ENCODE measurements at places on chromosomes 11 and 22.

DNA sequence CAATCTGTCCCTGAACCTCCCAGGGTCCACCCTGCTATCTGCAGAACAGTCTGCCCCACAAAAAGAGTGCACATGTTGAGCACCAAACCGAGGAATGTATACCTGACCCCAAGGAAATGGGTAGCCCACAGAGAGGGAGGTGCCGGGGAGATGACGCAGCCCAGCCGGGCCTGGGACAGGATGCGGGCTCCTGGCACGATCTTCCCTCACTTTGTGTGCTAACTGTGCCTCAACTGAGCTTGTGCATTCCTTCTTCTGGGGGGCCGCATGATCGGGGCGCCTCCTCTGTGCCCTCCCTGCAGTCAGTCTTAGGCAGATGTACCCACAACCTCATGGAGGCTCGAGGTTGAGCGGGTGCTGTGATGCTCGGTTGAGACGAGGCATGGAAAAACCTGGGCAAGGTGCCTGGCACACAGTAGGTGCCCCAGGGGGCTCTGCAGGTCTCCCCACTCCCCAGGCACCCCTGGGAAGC is 2.4 kb downstream of the GAS2L1 start:
- DNase-seq = no peak

DNA sequence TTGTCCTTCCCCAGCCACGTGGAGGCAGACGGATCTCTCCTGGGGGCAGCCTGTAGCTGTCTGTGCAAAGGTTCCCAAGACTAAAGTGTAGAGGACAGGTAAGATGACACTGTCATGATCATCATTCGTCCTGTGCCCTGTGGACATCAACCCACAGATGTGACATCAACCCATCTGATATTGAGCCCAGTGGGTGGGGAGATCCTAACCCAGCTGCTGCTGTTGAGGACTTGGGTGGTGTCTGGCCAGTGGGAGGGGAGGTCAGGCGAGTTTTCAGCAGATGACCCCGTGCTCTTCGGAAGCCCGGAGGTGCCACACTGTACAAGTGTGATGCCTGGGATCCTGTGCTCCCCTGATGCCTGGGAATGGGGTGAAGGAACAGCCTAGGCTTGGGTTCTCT is 1.2 kb upstream of the GAL start:
- no peak for DNase-seq

- DNase-seq = no peak
These were observed 50.6 kb upstream of the MPEG1 start for GRCh38 chr11:59263225-59263894.

DNA sequence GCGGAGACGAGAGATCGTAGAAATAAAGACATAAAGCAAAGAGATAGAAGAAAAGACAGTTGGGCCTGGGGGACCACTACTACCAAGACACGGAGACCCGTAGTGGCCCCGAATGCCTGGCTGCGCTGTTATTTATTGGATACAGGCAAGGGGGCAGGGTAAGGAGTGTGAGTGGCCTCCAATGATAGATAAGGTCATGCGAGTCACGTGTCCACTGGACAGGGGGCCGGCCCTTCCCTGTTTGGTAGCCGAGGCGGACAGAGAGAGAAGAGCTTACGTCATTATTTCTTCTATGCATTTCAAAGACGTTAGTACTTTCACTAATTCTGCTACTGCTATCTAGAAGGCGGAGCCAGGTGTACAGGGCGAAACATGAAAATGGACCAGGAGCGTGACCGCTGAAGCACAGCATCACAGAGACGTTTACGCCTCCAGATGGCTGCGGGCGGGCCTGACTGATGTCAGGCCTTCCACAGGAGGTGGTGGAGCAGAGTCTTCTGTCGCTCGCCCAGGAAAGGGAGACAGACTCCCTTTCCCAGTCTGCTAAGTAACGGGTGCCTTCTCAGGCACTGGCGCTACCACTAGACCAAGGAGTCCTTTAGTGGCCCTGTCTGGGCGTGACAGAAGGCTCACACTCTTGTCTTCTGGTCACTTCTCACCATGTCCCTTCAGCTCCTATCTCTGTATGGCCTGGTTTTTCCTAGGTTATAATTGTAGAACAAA is 24.8 kb downstream of the PPP6R2 start:
- DNase-seq = no peak

DNA sequence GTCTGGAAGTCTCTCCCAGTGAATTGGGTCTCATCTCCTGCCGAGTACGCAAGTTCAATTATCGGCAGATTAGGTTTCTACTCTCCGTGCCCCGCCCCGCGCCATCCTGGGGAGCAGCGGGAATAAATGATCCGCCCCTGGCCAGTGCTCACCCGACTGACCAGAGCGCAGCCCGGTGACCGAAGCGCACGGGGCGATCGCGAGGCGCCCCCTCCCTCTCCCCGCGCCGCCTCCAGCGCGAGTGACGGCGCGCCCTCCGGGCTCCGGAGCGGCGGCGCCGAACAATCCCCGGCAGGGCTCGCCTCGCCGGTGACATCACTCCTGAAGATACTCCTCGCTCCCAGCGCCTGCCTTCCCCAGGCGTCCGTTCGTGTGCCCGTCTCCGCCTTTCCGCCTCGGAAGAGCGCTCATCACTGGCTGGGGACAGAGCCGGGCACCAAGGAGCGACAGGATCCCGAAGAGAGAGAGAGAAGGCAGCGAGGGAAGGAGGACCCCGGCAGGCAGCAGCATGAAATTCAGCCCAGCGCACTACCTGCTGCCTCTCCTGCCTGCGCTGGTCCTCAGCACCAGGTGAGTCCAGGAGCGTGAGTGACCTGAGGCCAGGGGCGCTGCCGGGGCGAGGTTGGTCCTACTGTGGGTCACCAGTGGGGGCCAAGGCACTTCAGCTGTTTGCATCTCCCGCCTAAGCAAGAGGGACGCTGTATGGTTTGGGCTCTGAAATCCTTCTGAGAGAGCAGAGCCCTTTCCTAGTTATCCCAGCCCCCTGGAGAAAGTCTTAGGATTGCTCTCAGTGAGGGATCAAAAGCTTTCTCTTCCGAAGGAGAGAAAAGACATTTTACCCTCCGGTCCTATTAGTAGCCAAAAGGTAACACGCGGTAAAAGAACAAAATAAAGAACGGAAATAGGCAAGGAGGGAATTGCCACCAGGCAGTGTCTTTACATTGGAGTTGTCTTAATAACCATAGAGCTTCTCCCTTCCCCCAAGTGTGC is at the start of gene LUZP2:
TSS of gene LUZP2 (plus strand) at position 318 of the 990 bp plus-strand sequence.
- DNase-seq = no peak

GRCh38 chr11:110621826-110622225 is 90.4 kb downstream of the ARHGAP20 start:
- no peak for DNase-seq

DNA sequence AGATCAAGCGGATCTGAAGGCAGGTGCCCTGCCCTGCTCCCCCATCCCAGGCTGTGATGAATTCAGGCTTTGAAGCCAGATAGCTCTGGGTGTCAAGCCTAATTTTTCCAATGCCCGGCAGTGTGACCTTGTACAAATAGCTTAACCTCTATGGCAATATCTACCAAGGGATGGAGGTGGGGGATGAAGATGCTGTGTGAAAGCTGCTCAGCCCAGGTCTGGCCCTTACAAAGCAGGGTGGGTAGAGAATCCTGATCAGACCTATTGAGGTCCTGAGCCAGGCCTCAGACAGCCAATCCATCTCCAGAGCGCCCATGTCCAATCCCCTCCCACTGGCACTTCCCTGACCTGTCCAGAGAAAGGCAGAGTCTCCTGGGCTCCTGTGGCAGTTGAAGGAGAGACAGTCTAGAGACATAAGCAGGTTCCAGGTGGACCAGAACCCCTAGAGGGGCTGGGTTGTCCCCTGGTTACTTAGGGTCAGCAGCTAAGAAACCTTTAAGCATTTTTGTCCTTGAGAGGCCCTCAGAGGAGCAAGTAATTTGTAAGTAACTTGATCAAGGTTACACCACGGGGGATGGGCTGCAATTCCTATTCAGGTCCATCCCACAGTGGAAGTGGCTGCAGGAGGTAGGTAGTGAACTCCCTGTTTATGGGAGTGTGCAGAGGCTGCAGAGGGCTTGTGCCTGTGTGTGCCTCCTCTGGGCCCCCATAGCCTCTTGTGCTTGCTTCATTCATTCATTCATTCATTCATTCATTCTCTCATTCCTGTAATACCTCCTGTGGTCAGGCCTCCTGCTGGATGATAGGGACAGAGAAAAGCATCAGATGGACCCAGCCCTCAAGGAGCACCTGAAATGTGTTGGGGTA is 10.4 kb downstream of the P2RY2 start:
- no peak for DNase-seq

GRCh38 chr11:77467993-77468392 is 5.9 kb downstream of the PAK1 start:
- DNase-seq = no peak

- DNase-seq = no peak
These were observed 190.0 kb downstream of the PGR start for GRCh38 chr11:100939571-100939970.

DNA sequence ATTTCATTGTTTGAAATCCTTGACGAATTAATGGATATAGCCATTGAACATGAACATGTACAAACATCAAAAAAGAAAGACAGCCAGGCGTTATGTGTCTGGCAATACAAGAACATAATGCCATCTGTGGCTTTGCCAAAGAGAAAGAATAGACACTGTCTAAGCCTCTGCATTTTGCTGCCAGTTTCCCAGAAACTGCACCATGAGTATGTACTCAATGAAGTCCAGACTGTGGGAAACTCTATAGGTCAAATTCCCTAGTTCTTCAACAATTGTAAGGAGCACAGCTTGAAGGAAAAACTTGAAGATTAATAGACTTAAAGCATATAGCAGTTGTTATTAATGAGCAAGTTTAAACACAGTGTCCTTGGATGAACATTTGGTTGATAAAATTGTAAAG is 71.3 kb downstream of the BBOX1 start:
- DNase-seq = no peak

DNA sequence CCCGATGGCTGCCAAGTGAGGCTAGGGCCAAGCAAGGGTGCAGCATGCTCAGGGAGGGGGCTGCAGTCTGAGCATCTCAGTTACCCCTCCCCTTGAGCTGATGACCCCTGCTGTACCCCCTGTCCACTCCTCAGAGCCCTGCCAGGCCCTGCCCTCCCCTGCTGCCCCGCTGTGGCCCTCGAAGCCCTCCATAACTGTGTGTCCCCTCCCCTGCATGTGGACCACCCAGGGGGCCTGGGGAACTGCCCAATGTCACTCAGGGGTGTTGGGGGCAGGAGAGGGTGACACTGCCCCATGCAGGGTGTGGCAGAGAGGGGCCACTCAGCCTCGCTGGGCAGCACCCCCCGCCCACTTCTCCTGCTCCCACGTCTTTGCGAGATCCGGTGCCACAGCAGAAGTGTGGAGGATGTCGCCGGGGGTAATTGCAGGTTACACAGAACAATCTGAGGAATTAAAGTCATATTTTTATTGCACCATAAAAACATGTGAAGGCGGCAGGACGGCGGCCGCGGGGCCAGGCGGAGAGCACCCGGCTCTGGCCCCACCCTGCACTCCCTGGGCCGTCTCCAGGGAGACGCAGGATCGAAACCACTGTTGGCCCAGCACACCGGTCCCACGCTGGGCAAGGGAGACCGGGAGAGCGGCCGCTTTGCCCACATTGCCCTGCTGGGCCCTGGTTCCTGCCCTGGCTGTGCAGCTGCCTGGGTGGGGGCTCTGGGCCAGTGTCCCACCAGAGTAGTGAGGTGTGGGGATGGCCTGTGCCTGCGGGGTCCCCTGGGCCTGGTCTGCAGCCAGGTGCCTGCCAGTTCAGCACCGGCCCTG is 18.7 kb upstream of the GNB1L start:
- DNase-seq = no peak

DNA sequence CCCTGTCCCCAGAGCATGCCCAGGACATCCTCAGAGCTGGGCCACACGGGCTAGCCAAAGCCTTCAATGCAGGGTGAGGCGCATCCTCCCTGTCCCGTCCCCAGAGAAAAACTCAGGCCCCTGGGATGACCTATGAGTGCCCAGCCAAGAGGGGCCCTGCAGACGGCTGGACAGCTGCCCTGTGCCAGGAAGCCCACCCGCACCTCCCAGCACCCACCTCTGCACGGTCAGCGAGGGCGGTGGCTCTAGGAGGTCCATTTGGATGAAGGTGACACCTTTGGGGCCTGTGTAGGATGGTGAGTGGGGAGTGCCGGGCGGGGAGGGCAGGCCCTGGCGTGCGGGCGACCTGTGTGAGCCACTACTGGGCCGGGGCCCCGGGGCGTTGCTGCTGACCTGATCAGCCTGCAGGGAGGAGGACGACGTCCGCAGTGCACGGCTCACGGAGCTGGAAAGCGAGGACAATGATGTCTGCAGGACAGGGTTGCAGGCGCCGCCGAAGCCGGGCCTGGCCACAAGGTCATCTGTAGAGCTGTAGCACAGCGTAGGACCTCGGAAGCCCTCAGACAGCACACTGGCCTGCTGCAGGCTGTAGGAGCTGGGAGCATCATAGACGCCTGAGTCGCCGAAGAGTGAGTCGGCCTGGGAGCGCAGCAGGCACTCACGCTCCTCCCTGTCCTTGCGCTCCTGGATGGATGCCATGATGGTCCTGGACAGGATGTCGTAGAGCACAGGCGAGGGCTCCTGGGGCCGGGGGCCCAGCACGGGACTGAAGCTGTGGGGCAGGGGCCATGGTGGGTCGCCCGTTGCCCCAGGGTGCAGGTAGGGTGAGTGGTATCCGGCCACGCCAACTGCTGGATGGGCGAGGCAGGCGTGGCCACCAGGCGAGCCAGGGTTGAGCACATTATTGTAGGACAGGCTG is 180.5 kb downstream of the IGLL1 start:
- no peak for DNase-seq

DNA sequence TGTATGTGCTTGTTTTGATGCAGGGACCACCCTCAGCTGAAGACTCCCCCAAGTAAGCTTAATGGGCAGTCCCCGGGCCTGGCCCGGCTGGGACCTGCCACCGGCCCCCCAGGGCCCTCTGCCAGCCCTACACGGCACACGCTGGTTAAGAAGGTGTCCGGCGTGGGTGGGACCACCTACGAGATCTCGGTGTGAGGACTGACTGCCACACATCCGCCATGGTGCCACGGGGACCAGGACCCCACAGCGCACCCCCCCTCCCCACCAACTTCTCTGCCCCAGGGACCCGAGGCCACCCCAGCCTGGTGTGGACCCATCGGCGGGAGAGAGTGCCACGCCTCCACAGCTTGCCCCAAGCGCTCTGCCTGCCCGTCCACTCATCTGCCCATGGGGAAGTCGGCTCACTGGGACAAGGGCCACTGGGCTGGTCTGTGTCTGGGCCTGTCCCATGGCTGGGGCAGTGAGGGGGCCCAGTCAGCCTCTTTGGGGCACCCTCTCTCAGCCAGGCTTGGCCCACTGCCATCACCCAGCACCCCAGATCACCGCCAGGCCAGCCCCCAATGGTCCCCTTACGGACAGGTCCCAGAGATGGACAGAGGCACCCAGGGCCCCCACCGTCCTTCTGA is 5.5 kb downstream of the CCDC188 start:
- DNase-seq = no peak

GRCh38 chr11:67611165-67611564 is 4.4 kb downstream of the NDUFV1 start:
- no peak for DNase-seq

- no peak for DNase-seq
These were observed 34.8 kb upstream of the SHISAL1 start for GRCh38 chr22:44347549-44347948.
